ENCODE measurements at places on chromosomes 12 and 14. TPM values are rescaled to one million over a fixed set of nuclear protein-coding genes. Genes with fewer than 3 reads are reported as not detected.
A peak's percentile ranks its signal among the peaks of the same experiment; 100 is the strongest.

GRCh38 chr12:112868459-112869041 is 38.2 kb upstream of the OAS1 start:
- no peak for DNase-seq
- no peaks in the 10 kb centered on the region for H3K36me3 ChIP-seq
- no peak overlapping the region for H3K27ac ChIP-seq
- H3K27me3 ChIP-seq: no peaks in the 10 kb centered on the region
- no peaks in the 10 kb centered on the region for H3K4me1 ChIP-seq
- H3K4me3 ChIP-seq: no peak overlapping the region

KRT6A gene
- not detected for total RNA-seq

MOK gene
- 29.3 TPM for total RNA-seq

DNA sequence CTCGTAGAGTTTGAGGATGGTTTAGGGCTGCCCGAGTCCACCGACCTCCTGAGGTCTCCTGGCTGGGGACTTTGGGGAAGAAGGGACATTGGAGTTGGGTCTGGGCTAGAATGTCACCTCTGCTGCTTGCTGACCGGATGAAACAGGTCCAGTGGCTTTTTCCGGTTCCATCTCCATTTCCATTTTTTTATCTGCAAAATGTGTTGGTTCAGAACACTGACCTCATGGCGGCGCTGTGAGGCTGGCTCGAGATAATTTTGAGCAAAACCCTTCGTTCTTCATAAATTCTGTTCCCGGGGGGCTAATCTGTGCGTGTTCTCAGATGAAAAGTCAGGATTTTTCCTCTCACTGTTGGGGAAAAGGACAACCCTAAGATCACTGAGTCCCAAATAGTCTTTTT is 11.7 kb upstream of the MYL2 start:
- no peaks in the 10 kb centered on the region for H3K4me1 ChIP-seq
- DNase-seq: no peak
- no peaks in the 10 kb centered on the region for H3K27me3 ChIP-seq
- no peaks in the 10 kb centered on the region for H3K36me3 ChIP-seq
- no peak overlapping the region for H3K4me3 ChIP-seq

DNA sequence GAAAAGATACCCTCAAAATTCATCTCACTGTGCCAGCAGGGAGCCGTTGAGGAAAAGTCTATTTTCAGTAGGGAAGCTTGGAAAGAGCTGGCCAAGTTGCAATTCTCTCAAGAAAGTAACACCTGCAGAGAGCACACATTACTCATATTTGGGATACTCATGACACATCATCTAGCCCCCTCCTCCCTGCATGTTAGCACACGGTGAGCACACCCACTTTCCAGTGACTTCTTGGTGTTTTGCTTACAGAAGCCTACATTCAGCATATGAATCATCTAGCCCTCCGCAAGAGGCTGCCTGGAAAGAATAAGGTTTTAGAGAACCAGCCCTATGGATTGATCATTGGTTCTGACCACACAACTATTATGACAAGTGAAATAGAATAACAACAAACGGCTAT is 124.5 kb downstream of the PTPRO start:
- H3K27ac ChIP-seq: no peak overlapping the region
- no peaks in the 10 kb centered on the region for H3K27me3 ChIP-seq
- DNase-seq: no peak
- no peak overlapping the region for H3K4me3 ChIP-seq
- H3K36me3 ChIP-seq: no peaks in the 10 kb centered on the region
- no peaks in the 10 kb centered on the region for H3K4me1 ChIP-seq

LDHB gene
- total RNA-seq: 248 TPM

- no peaks in the 10 kb centered on the region for H3K4me1 ChIP-seq
- H3K36me3 ChIP-seq: no peaks in the 10 kb centered on the region
- DNase-seq: no peak
- no peak overlapping the region for H3K27ac ChIP-seq
- H3K27me3 ChIP-seq: no peaks in the 10 kb centered on the region
Measured at GRCh38 chr12:94116191-94116590, 32.2 kb upstream of the PLXNC1 start.

DNA sequence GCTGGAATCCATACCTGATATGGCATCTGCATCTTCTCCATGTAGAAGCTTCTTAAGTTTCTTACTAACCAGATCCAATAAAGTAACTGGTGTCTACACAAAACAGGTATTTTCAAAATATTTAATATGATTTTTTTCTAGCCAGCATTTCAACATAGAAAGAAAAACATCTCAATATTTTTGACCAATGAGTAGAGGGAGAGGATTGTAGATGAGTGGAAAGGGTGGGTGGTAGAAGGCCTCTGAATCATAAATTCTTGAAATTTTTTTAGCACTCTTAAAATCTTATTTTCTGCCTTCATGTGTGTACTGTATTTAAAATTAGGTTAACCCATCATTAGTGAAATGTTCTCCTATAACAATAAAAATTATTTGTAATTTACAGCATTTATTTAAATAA is 18.0 kb downstream of the DEPDC4 start:
- no peak for DNase-seq
- no peaks in the 10 kb centered on the region for H3K4me1 ChIP-seq
- H3K27ac ChIP-seq: no peak overlapping the region
- H3K4me3 ChIP-seq: no peak overlapping the region
- no peaks in the 10 kb centered on the region for H3K27me3 ChIP-seq
- H3K36me3 ChIP-seq: no peaks in the 10 kb centered on the region

GRCh38 chr14:29536886-29537511 is 390.6 kb downstream of the PRKD1 start:
- H3K4me3 ChIP-seq: no peak overlapping the region
- no peaks in the 10 kb centered on the region for H3K36me3 ChIP-seq
- H3K27me3 ChIP-seq: no peaks in the 10 kb centered on the region
- DNase-seq: no peak
- no peak overlapping the region for H3K27ac ChIP-seq

GRCh38 chr12:42698213-42698612 is 108.7 kb upstream of the PRICKLE1 start:
- no peak overlapping the region for H3K4me3 ChIP-seq
- H3K36me3 ChIP-seq: no peaks in the 10 kb centered on the region
- peak; percentile 55 for DNase-seq
- no peaks in the 10 kb centered on the region for H3K4me1 ChIP-seq
- no peaks in the 10 kb centered on the region for H3K27me3 ChIP-seq

DNA sequence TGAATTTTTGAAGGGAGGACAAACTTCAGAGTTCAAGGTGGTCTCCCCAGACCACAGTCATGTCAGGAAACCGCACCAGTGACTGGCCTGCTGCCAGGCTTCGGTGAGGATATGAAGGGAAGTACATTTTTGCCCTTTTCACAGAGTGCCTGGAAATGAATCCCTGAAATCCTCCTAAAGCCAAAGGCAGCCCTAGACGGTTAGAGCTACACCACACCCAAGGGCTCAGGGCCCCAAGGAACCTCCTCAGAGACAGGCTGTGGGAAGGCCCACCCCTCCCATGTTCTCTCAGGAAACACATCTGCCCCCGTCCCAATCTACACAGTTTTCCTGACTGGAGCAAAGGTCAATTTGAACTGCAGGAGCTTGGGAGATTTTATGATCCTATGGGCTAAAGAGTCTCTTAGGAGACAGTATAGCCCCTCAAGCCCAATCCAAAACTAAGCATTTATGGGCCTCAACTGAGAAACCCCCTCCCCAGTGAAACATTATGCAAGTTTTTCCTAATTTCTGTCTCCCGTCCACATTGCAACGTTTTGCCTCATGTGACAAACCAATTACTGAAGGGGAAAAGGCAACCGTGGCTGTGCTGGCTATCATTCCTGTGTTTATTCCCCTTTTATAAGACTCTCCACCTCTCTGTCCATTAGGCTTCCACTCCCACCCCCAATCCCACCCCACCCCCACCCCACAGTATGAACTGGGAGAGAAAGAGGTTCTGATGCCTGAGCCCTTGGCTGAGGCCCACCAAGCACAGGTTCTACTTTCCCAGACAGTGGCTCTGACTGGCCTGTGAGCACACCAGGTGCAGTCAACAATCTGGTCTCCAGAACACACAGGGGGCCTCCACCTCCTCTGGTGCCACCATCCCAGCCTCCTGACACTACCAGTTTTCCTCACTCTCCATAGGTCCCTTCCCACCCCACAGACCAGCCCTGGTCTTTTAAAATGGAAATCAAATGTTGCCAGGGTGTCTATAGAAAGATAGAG is 9.6 kb upstream of the RNASE1 start:
- H3K4me3 ChIP-seq: no peak overlapping the region
- peak; percentile 19 for DNase-seq
- no peaks in the 10 kb centered on the region for H3K36me3 ChIP-seq
- no peak overlapping the region for H3K27ac ChIP-seq

DNA sequence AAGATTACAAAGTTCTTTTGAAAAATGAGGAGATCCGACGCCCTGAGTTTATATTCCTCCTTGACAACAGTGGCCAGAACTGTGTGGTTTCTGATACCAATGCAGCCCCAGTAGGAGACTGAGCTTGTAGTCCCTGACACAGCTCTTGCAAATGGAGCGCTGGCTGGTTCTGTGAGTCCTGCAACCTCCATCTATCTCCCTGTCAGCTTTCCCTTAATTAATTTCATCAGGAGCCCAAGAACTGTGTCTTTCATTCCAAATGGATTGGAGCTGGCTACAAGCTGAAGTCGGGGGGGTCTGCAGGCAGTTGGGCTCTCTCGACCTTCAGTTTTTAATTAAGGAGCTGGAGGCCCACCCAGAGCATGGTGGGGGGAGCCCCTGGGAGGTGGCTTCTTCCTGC is 160.6 kb downstream of the ADGRD1 start:
- peak overlapping the region; percentile 17 for H3K27ac ChIP-seq
- no peak overlapping the region for H3K4me3 ChIP-seq
- DNase-seq: no peak
- H3K27me3 ChIP-seq: no peaks in the 10 kb centered on the region
- H3K4me1 ChIP-seq: no peaks in the 10 kb centered on the region

SCN8A gene
- total RNA-seq: 0.39 TPM

- no peaks in the 10 kb centered on the region for H3K27me3 ChIP-seq
- no peaks in the 10 kb centered on the region for H3K36me3 ChIP-seq
- peaks cover 34% of the 10 kb centered on the region for H3K4me1 ChIP-seq
- peak within 1 kb of the TSS; percentile 83 for H3K4me3 ChIP-seq
- H3K27ac ChIP-seq: peak within 1 kb of the TSS; percentile 100
- no peak for DNase-seq
Measured at GRCh38 chr12:55930771-55931316, at the start of gene DGKA. Gene DGKA, plus strand, starts transcription at chr12:55931162. Its CDS starts 5,342 bp downstream, at chr12:55936504.

DNA sequence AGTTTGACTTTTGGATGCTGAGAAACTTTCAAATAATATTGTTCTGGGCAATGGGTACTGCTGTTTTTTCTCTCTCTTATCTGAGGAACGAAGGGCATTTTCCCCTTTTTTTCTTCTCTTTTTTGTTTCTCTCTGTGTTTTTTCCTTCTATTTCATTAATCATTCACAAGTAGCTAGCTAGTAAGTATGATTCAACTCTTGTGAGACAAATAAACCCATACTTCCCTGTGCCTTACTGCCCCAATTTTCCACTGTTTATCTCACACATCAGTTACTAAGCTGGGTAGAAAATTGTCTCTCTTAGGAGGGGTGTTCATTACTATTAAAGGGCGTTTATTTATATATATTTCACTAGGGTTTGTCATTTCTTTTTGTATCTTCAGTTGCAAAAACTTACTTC is 437.6 kb downstream of the RERGL start:
- H3K27me3 ChIP-seq: no peaks in the 10 kb centered on the region
- H3K4me1 ChIP-seq: no peaks in the 10 kb centered on the region
- no peaks in the 10 kb centered on the region for H3K36me3 ChIP-seq
- H3K27ac ChIP-seq: no peak overlapping the region

- no peak overlapping the region for H3K27ac ChIP-seq
- H3K27me3 ChIP-seq: no peaks in the 10 kb centered on the region
- no peak for DNase-seq
Measured at GRCh38 chr12:107131832-107132616, 38.7 kb upstream of the CRY1 start.

GRCh38 chr14:96470331-96470730 is 31.9 kb upstream of the PAPOLA start:
- no peaks in the 10 kb centered on the region for H3K27me3 ChIP-seq
- DNase-seq: no peak
- no peak overlapping the region for H3K27ac ChIP-seq
- no peak overlapping the region for H3K4me3 ChIP-seq

DNA sequence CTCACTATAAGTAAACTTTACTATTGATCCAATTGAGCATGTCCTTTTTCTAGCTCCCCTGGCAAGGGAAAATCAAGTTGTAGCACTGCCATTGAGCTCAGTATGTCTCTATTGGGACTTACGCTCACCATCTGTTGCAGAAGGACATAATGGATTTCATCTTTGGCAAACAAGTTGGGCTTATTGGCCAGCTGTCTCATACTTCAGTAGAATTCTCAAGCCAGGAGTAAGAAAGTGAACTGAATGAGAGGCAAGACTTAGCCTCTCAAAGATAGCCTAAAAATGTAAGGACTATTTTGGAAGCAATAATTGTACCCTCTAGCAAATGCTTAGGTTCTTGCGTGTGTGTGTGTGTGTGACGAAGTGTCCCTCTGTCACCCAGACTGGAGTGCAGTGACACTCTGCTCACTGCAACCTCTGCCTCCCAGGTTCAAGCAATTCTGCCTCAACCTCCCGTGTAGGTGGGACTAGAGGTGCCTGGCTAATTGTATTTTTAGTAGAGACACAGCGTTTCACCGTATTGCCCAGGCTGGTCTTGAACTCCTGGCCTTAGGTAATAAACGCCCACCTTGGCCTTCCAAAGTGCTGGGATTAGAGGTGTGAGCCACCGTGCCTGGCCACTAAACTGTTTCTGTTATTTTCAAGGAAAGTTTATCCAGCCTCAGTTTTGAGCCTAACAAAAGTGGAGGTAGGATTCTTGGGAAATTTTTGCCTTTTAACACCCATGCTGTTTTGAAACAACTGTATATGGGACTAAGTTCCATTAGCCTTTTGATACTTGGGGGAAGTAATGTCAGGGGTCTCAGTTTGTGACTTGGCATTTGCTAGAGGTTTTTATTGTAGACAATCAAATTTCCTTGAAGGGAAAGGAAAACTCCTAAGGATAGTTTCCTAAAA is 7.0 kb downstream of the HNRNPA1 start:
- H3K27ac ChIP-seq: no peak overlapping the region
- DNase-seq: no peak
- no peak overlapping the region for H3K4me3 ChIP-seq
- H3K27me3 ChIP-seq: no peaks in the 10 kb centered on the region

MYF6 gene
- total RNA-seq: not detected

CLEC2A gene
- total RNA-seq: not detected

- no peak within 1 kb of the TSS for H3K27ac ChIP-seq
- H3K4me1 ChIP-seq: no peaks in the 10 kb centered on the region
- no peaks in the 10 kb centered on the region for H3K36me3 ChIP-seq
- peak within 1 kb of the TSS; percentile 19 for H3K4me3 ChIP-seq
- H3K27me3 ChIP-seq: peaks cover 9% of the 10 kb centered on the region
Measured at GRCh38 chr14:28766469-28766955, at the start of gene FOXG1. Gene FOXG1, plus strand, starts transcription at chr14:28766787. Its CDS starts 493 bp downstream, at chr14:28767280.

- no peaks in the 10 kb centered on the region for H3K4me1 ChIP-seq
- H3K36me3 ChIP-seq: no peaks in the 10 kb centered on the region
- H3K27ac ChIP-seq: no peak overlapping the region
- H3K4me3 ChIP-seq: no peak overlapping the region
Measured at GRCh38 chr12:58361056-58361455, 419.7 kb downstream of the ATP23 start.

- no peaks in the 10 kb centered on the region for H3K36me3 ChIP-seq
- no peaks in the 10 kb centered on the region for H3K27me3 ChIP-seq
Measured at GRCh38 chr14:32136027-32136825, 59.1 kb downstream of the ARHGAP5 start.

- H3K4me3 ChIP-seq: no peak overlapping the region
- H3K27ac ChIP-seq: no peak overlapping the region
- no peaks in the 10 kb centered on the region for H3K4me1 ChIP-seq
- no peak for DNase-seq
- no peaks in the 10 kb centered on the region for H3K36me3 ChIP-seq
Measured at GRCh38 chr14:71013551-71014192, 106.4 kb downstream of the PCNX1 start.

GRCh38 chr12:127500512-127501035 is 766.4 kb upstream of the TMEM132C start:
- H3K36me3 ChIP-seq: no peaks in the 10 kb centered on the region
- no peaks in the 10 kb centered on the region for H3K4me1 ChIP-seq
- H3K27me3 ChIP-seq: no peaks in the 10 kb centered on the region
- H3K27ac ChIP-seq: no peak overlapping the region

TAS2R13 gene
- 11.6 TPM for total RNA-seq

GSKIP gene
- total RNA-seq: 23.2 TPM
